ENCODE measurements at places on chromosomes 5 and 9.

GRCh38 chr5:162132348-162132747, 64.8 kb downstream of the GABRG2 start:
- DNase-seq: no peak

GRCh38 chr9:7823651-7824050, 24.1 kb upstream of the DMAC1 start:
- no peak for DNase-seq

GRCh38 chr5:110549301-110549700, 177.2 kb downstream of the TMEM232 start:
- DNase-seq: no peak

DNA sequence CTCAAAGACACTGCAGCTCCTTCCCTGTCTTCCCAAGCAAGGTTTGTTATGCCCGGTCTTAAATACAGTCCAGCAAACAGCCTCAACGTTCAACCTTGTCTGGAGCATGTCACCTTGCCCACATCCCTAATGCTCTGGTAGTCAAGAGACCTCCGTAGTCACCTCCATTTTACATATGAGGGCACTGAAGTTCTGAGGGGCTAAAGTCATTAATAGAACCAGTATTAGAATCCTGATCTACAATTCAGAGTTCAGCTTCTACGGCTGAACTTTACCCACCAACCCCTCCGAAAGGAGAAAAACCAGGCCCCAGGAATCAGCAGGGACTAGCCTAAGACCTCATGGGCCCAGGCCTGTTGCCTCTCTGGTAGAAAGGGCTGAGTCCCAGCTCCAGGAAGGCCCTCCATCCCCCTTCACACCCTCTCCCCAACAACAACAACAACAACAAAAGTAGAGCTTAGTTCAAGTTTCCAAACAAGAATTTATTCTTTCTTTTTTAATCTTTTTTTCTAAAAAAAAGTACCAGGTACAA, 795 bp upstream of the STOML2 start:
- no peak for DNase-seq

GRCh38 chr5:151016700-151017099, 3.7 kb upstream of the GPX3 start:
- DNase-seq: no peak

GRCh38 chr9:136013116-136013515, 51.9 kb upstream of the UBAC1 start:
- DNase-seq: no peak
